DMS153 (cell line): ENCODE measurements at places on chromosomes 3 and 15.

DNA sequence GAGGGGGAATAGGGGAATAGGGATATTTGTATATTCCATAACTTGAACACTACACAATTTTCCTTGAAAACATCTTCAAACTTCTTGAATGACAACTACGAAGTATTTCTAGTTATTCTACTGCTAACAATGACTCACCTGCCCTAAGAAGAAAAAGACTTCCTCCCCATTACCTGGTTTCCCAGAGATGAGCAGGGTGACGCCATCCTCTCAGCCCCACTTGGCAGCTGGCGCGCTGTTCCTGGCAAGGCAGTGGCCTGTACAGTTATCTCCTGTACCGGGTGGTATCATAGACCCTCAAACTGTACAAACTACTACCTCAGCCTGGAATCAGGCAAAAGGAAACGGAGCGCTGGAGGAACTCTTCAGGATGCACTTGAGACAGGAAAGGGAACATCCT is 10.4 kb downstream of the WDR82 start:
- no peak for DNase-seq

DNA sequence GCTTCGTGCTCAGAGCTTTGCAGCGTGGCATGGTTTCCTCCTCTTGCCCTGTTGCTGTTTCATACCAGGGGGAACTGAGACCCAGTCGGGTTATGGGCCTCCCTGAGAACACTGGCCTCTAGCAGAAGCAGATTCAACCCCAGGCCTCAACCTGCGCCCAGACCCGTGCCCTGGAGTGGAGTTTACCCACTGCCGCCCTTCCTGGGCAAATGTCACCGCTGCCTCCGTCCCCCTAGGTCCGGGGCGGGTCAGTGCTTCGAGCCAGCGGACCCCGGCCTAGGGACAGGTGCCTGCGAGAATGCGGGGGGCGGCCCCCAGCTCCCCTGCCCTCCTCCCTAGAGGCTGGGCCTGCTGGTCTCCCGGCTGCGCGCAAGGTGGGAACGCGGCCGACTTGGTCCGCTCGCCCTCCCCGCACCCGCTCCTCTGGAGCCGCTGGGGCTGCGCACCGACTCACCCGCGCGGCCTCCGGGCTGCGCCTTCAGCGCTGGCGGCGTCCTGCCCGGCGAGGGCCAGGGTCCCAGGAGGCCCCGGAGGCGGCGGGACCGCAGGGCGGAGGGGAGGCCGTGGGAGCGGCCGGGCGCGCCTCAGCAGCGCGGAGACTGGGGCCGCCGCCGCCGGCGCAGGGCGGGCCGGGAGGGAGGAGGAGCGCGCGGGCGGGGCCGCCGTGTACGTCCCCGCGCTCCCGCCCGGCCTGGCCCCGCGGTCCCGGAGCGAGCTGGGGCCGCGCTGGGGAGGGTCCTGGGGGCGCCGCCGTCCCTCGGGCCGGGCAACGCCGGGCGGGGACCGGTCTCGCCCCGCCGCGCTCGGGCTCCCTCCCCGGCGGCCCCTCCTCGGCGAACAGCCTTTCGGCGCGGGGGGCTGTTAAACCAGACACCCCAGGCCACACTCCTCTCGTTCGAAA is at the start of gene PIGZ:
PIGZ (minus strand) TSS at position 601 of the 901 bp plus-strand sequence. CDS start 16,802 bp downstream, outside the sequence.
- DNase-seq = no peak

DNA sequence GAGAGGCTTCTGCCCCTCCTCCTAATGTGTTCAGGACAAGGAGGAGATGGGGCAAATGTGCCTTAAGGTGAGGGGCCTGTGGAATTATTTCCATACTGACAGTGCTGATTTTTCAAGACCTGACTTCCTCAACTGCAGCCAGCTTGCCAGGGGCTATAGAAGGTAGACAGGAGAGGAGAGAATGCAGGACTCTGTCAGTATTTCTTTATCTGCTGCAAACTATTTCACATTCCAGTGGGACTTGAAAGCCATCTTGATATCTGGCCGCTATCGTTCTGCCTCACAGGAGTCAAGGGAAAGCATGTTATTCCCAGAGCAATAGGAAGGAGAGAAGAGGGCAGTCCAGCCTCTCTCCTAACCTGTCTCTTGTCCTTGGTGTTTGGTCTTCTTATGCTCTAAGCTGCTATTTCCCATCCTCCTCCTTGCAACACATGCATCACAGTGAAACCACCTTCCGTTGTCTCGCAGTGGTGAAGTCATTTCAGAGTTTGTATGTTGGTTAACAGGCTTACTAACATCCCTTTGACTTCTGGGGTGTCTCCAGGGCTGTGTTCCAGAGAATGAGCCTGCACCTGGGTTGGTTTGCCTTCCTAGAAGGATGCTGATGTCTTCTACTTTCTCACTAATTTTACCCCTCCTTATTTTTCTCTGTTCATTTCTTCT is 95.1 kb upstream of the MRPS22 start:
- DNase-seq = no peak

DNA sequence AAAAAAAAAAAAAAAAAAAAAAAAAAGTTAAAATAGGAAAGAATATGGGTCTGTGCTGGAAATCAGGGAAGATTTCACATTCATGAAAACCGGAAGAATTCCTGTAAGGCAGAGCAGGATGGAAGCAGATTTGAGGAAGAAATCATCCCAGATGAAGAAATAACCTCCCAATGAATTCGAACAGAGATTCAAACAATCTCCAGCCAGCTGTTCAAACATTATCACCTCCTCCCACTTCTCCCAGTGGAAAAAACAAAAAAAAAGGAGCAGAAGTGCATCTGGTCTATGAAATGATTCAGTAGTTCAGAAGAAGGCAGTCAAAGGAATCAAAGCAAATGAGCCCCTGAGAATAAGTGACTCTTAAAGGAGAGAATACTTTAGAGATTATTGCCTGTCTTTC is 33.1 kb downstream of the CP start:
- DNase-seq = peak; percentile 1

DNA sequence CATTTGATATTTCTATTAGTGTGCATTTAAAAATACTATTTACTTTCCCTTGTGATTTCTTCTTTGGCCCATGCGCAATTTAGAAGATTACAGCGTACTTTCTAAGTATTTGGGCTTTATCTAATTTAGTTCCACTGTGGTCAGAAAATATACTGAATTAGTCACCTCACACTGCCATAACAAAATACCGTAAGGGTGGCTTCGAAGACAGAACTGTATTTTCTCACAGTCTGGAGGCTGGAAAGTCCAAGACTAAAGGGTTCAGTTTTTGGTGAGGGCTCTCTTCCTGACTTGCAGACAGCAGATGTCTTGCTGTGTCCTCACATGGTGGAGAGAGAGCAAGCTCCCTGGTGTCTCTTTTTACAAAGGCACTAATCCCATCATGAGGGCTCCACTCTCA is 286.2 kb downstream of the ADAMTSL3 start:
- no peak for DNase-seq

- DNase-seq = no peak
Observed at GRCh38 chr3:143848704-143849103, 436 bp upstream of the SLC9A9 start.

- no peak for DNase-seq
Observed at GRCh38 chr3:176787506-176787905, 409.8 kb downstream of the TBL1XR1 start.

GRCh38 chr3:160987982-160988964 is 116.9 kb downstream of the B3GALNT1 start:
- DNase-seq = no peak

DNA sequence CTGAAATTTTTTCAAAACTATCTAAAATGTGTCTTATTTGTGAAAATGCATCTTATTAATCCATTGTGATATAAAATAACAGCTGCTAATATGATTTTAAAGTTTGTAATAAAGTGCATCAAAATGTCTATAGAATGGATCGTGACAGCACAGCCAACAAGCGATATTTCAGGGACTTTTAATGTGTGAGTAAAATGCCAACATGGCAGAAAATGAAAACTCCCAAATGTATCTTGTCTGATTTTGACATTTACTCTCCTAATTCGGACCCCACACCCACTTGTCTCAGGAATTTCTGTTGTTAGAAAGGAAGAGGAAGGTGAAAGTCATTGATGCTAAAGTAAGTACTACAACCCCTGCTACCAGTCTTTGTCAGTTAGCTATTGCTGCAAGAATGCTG is 273.9 kb downstream of the SATB1 start:
- no peak for DNase-seq

GRCh38 chr3:113377158-113377557 is 64.1 kb downstream of the CFAP44 start:
- DNase-seq = no peak
